ENCODE measurements at places on chromosomes 6 and 20.
A peak's percentile ranks its signal among the peaks of the same experiment; 100 is the strongest.

- DNase-seq = no peak
These were observed 370.4 kb downstream of the PREX1 start for GRCh38 chr20:48457193-48458002.

DNA sequence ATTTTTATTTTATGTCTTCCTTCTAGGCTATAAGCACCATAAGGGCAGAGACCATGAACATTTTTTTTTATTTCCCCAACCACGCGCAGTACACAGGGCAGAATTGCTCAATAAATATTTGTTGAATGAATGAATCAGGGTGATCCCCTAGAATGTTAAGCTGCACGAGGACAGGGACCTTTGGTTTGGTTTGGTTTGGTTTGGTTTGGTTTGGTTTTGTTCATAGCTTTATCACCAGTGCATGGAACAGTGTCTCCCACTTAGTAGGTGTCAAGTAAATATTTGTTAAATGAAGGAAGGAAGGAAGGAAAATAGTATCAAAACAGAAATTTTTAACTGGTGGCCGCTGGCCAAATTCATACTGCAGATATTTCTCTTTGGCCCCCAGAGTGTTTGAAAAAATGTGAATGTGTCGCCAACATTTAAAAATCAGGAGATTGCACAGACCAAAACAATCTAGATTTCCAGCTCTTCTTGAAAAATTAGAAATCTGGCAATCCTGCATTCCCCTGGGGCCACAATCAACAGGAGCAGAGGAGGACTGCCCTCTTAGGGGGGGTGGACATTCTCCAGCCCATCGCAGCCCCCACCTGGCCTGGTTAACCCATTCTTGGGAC, 205.3 kb downstream of the EYA2 start:
- no peak for DNase-seq

DNA sequence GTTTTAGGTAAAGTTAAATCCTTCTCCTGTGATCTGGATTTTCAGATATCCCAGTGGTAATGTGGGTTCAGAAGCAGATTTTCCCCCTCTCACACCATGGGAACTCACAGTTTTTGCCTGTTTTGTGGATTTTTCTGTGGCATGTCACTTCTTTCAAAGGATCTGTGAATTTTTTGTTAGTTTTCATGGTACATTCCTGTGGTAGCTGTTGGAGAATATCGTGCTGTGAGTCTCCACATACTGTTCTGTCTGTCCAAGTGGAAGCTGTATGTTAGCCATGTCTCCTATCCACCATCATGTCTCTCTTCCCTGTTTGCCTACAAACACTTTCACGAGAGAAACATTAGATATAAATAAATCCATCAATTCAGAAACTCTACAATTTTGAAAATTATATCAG, 378.7 kb upstream of the ADGRB3 start:
- DNase-seq = no peak

GRCh38 chr20:22460803-22461202, 123.6 kb downstream of the FOXA2 start:
- DNase-seq = no peak

DNA sequence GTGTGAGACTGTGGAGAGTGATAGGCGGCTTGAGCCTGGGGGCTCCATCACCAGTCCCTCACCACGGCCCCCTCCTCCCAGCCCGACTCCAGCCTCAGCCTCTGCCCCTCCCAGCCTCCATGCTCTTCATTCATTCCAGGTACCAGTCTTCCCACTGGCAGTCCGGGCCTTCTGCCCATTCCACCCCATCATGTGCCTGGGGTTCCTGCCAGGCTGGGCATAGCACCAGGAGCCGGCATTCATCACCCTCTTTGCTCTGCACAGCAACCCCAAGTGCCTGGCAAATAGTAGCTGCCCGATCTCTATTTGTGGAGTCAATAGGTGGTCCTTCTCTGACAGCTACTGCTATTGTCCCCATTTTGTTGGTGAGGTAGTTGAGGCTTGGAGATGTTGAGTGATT, 39.6 kb upstream of the GTSF1L start:
- DNase-seq = no peak

GRCh38 chr6:160950507-160950906, 41.1 kb upstream of the MAP3K4 start:
- no peak for DNase-seq

- no peak for DNase-seq
These were observed 163.2 kb upstream of the ZNF337 start for GRCh38 chr20:25859649-25860530.

DNA sequence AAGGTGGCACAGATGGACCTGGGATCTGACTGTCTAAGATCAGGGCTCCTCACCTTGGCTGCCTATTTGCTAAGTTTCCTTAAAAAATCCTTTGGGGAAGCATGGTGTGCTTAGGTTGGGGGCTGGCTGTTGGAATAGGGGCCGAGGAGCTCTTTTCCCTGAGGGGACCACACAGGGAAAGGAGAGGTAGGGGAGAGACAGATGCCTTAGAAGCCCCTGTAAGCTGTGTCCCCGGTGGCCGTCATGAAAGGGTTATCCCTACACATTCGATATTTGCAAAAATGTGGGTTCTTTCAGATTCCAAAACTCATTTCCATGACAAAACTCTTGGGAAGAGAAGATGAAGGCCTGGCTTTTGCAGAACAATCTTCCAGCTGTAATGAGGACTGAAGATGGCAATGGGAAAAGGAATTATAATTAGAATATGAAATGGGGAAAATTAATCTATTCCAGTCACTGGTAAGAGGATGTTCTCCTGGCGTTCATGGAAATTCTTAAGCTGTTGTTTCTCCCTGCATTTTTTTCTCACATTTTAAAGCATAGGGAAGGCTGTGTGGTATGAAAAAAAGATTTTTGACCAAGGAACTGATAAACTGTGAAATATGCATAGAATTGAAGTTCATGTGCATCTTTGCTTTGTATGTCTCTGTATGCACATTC, 53.8 kb downstream of the TOX2 start:
- no peak for DNase-seq

DNA sequence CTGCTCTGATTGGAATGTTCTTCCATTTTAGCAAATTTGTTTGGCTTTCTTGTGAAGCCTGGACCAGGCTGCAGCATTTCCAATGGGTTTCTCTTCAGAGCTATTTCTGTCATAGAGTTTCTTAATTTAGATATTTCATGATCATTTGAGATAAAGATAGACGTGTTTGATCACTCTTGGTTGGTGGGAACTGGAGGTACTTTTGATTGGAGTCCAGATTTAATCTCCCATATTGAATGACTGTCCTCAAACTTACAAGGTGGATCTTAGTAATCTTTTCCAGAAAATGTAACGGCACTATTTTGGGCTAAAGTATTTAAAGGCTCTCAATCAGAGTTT, 29.2 kb downstream of the RNF144B start:
- no peak for DNase-seq

- DNase-seq = no peak
These were observed 25.4 kb upstream of the MRGBP start for GRCh38 chr20:62770916-62771315.

GRCh38 chr6:159966981-159967380, 1.9 kb upstream of the IGF2R start:
- no peak for DNase-seq

DNA sequence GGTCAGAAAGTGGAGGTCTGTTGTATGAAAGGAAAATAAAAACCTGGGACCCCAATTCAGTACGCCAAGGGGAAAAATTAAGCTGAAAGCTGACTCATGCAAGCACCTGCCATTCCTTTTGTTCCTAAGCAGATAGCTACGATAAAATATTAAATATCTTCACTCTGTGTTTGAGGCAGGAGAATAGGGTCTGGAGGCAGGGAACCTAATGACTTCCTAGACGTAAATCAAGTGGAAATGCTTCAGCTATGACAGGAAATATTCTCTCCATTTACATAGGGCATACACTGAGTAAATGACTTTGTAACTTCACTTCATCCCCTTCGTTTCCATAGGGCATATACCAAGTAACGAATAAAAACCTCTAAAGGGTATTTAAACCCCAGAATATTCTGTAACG, 41.0 kb upstream of the IFNGR1 start:
- DNase-seq = no peak

- peak; percentile 27 for DNase-seq
These were observed 215.0 kb upstream of the PLCB4 start for GRCh38 chr20:8853805-8854338.

- no peak for DNase-seq
These were observed 391.6 kb upstream of the FKBP1C start for GRCh38 chr6:62819640-62820039.

GRCh38 chr6:87200469-87201175, 45.3 kb downstream of the ZNF292 start:
- DNase-seq = no peak

DNA sequence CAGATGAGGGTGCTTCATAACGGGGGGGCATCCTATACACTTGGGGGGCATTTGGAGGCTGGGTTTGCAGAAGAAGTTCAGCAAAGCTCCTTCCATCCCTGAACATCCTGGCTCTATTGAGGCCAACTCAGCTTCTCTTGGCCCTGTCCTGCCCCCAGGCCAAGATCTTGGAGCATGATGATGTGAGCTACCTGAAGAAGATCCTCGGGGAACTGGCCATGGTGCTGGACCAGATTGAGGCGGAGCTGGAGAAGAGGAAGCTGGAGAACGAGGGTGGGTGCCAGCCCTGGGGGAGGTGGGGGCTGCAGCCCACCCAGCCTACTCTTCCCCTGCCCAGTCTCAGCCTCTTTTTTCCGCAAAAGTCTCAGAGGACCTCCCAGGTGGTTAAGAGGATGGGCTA, 17.2 kb downstream of the GDAP1L1 start:
- DNase-seq = no peak

- no peak for DNase-seq
These were observed 46.4 kb downstream of the PTPRA start for GRCh38 chr20:2919518-2920245.

GRCh38 chr6:92504509-92504908, 914.9 kb downstream of the EPHA7 start:
- DNase-seq = no peak

- no peak for DNase-seq
These were observed 56.2 kb downstream of the SLC22A2 start for GRCh38 chr6:160202411-160202810.

DNA sequence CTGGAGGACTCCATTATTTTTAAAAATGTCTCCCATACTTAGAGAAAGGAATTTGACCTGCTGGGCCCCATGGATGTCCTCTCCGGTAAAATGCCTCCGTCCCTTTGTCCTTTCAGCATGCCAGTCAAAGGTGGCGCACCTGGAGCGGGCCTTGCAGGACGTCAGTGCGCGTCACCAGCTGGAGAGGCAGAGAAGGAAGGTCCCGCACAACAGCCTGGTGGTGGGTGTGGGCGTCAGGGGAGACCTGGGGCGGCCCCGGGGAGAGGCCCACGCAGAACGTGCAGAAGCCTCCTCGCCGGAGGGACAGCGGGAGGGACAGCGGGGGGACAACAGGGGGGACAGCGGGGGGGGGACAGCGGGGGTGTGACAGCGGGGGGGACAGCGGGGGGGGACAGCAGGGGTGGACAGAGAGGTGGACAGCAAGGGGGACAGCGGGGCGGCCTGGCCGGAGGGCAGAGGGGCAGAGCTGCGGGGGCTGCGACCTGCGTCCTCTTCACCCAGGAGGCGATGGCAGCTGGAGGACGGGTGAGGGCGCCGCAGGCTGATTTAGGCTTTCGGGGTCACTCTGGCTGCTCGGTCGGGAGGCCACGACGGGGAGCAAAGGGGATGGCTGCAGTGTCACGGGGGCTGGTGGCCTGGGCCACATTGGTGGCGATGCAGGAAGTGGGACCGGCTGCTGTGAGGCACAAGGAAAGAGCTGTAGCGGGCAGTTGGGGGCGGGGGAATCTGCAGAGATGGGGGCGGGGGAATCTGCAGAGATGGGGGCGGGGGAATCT, 859 bp upstream of the KIF25 start:
- no peak for DNase-seq

DNA sequence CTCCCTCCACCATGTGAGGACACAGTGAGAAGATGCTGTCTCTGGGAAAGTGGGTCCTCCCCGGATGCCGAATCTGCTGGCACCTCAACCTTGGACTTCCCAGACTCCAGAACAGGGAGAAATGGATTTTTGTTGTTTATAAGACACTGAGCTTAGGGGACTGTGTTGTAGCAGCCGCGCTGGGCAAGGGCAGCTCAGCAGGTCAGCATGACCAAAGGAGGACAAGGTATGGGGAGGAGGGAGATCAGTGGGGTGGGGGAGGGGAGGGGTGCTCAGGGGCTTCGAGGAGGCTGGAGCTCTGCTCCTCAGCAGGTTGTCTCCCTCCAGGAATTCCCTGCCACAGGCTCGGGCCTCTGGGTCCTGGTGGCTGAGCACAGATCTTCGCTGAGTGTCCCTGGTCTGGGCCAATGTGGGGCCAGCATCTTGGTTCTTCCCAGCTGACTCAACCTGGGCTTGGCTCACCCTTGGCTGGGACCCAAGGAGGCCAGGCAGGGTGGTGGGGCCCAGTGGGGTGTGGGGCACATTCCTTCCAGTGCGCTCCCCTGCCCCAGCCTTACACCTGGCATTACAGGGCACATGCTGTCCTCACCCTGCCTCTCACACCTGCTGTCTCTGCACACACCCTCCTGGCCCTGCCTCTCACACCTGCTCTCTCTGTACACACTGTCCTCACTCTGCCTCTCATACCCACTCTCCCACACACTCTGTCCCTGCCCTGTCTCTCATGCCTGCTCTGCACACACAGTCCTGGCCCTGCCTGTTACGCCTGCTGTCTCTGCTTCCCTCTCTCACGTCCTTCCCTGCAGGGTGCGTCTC, 107.3 kb downstream of the SYCP2 start:
- no peak for DNase-seq

- DNase-seq = no peak
These were observed 28.8 kb upstream of the CCND3 start for GRCh38 chr6:41970436-41970846.

DNA sequence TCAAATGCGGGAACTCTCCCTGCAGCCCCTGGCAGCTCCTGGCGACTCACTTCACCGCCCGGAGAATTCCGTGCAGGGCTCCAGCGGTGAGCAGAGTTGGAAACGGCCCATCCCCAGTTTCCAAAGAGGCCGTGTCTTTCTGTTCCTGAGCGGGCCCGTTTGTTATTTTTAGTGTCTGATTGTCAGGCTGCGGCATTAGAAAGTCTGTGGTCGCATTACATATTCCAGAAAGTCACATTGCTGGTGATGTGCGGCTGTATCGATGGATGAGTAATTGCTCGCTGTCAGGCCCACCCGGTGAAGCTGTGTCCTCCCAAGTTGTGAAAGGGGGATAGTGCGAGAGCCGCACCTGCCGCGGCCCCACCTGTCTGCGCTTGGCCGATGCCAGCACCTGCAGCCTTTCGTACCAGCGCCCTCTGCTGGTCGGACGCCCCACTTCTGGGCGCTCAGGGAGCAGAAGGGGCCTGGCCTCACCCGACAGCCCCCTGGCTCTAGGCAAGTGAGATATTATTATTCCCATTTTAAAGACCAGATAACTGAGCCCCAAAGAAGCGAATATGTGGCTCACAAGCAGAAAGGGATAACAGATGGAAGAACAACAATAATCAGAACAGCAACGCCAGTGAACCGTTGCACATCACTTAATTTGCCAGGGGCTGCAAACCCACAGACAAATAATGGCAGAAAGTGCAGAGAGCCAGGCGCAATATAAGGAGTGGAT, 244.9 kb downstream of the TSHZ2 start:
- peak; percentile 59 for DNase-seq

- DNase-seq = no peak
These were observed 69.0 kb upstream of the STXBP5 start for GRCh38 chr6:147135211-147135681.

DNA sequence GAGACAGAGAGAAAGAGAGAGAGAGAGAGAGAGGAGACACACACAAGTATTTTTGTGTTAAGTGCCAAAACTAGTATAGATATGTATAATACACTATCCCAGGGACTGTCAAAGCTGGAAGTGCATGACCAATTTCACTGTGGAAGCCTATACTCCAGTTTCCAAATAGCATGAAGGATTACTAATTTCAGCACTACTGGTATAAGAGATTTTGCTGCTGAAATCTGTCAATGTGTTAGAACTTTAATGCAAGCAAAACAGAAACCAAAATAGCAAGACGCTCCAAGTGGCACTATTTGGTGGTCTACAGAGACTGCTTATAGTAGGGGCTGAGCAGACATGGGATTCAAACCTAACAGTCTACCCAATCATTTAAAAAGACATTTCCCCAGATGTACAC, 284.8 kb downstream of the BTBD9 start:
- no peak for DNase-seq

Measured in hematopoietic multipotent progenitor cell treated with erythropoietin and hydrocortisone succinate and interleukin-3 and kit ligand, for 17 days (in vitro differentiated cells).